ENCODE measurements at places on chromosomes 5 and 9.

GRCh38 chr5:166795756-166796155, 1495.7 kb upstream of the WWC1 start:
- no peak for DNase-seq

DNA sequence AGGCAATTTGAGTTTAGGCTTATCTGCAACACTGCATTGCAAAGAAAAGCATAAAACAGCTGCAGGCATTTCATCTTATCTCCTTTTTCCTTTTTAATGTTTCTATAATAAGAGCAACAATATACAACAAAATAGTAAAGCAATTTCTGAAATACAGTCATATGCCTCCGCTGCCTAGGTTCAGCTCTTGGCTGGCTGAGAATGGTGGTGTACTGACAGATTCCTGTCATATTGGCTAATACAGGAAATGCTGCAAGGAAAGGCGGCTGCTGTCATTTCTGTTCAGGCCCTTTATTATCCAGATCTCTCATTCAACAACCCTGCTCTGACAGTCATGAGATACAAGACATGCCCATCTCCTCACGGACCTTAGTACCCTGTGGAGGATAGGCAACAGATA, 677.0 kb downstream of the TAF11L14 start:
- no peak for DNase-seq

GRCh38 chr5:171891150-171891549, 105.5 kb downstream of the SMIM23 start:
- no peak for DNase-seq

DNA sequence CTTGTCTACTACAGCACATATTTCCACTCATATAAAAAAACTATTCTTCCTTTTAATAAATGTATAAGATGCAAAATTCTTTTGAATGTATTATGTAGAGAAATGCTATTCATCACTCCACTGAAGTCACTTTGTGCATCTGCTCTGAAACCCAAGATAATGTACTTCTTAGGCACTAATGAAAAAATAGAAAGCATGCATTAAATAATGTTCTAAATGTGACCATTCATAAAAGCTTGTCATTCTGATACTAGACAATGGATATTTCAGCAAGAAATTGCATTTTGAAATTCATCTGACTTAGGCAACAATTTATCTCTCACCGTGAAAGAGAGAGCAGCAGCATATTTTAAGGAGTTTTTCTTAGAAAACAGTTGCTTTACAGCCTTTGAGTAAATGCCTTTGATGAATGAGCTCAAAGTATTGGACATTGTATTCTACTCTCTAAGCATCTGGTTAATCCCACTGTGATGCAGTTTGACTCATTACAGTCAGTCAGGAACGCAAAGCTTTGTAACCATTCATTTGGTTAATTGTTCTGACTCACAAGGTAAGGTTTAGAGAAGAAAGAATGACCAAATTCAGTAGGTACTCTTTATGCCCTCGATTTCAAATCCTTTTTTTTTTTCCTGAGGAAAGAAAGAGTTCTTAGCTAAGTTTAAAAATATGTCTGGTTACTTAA, 2233.8 kb upstream of the C9orf72 start:
- DNase-seq, result no peak

DNA sequence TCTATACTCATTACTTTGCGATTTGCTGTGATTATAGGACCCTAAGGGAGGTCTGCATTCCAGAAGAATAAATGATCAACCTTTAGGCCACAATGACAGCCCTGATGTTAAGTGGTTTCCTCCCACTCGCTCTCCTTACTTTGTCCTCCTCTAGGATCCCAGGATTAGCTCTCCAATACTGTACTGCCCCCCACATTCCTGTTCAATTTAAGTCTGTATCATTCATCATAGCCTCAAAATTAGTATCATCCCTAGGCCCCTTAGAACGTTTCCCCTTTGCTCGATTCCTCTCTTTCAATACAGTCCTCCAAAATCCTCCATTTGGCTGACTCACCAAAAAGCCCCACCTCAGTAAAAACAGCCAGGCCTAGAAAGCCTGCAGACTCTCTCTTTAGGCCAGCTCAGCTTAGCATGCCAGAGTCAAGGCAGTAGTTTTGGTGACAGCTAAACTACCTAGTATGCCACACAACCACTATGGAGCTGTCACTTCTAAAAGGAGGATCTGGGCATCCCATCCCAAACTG, 24.4 kb downstream of the RNF145 start:
- DNase-seq, result no peak

All from activated CD8-positive, alpha-beta T cell treated with anti-CD3 and anti-CD28 coated beads, Interleukin-2, amount 10 ng/mL, durations not matched to agents 7 days and 5 days (primary cell).